ENCODE measurements at places on chromosomes 5 and 9.

GRCh38 chr5:55231919-55232270 is 1.5 kb downstream of the CCNO start:
- DNase-seq: no peak
- peaks cover 81% of the 10 kb centered on the region for H3K27me3 ChIP-seq
- peak overlapping the region; percentile 86 for H3K4me3 ChIP-seq
- peaks cover 37% of the 10 kb centered on the region for H3K4me1 ChIP-seq
- peak overlapping the region; percentile 35 for H3K27ac ChIP-seq

DNA sequence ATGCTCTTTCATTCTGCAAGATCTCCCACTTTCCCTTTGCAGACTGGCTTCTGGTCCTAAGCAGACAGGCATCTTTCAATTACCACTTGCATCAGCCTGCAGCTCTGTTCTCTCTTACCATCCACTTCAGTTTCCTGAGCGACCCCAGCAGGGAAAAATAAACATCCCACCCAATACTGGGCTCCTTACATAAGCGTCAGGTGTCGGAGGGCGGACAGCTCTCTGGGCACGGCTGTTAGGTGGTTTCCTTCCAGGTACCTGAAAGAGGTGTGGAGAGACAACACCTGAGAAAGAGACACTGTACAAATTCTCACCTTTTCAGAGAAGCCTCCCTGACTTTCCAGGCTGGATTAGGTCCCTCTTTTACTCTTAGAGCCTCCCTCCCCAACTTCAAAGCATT is 145.1 kb upstream of the PANK3 start:
- DNase-seq: no peak
- H3K27ac ChIP-seq: no peak overlapping the region
- H3K4me1 ChIP-seq: no peaks in the 10 kb centered on the region
- H3K27me3 ChIP-seq: no peaks in the 10 kb centered on the region
- H3K36me3 ChIP-seq: peaks cover 2% of the 10 kb centered on the region
- H3K4me3 ChIP-seq: no peak overlapping the region

DNA sequence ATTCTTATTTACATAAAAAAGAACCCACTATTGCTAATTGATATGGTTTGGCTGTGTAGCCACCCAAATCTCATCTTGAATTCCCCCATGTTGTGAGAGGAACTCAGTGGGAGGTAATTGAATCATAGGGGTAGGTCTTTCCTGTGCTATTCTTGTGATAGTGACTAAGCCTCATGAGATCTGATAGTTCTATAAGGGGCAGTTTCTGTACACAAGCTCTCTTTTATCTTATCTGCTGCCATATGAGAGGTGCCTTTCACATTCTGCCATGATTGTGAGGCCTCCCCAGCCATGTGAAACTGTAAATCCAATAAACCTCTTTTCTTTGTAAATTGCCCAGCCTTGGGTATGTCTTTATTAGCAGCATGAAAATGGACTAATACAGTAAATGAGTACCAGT is 58.2 kb upstream of the PRR16 start:
- DNase-seq: no peak
- peaks cover 2% of the 10 kb centered on the region for H3K4me1 ChIP-seq
- no peak overlapping the region for H3K4me3 ChIP-seq
- H3K27me3 ChIP-seq: no peaks in the 10 kb centered on the region
- H3K27ac ChIP-seq: no peak overlapping the region
- H3K36me3 ChIP-seq: no peaks in the 10 kb centered on the region

- H3K27ac ChIP-seq: peak overlapping the region; percentile 72
- H3K4me3 ChIP-seq: no peak overlapping the region
- peak; percentile 83 for DNase-seq
- peaks cover 93% of the 10 kb centered on the region for H3K36me3 ChIP-seq
- H3K27me3 ChIP-seq: no peaks in the 10 kb centered on the region
Observed at GRCh38 chr9:120913647-120914264, 12.8 kb downstream of the TRAF1 start.

DNA sequence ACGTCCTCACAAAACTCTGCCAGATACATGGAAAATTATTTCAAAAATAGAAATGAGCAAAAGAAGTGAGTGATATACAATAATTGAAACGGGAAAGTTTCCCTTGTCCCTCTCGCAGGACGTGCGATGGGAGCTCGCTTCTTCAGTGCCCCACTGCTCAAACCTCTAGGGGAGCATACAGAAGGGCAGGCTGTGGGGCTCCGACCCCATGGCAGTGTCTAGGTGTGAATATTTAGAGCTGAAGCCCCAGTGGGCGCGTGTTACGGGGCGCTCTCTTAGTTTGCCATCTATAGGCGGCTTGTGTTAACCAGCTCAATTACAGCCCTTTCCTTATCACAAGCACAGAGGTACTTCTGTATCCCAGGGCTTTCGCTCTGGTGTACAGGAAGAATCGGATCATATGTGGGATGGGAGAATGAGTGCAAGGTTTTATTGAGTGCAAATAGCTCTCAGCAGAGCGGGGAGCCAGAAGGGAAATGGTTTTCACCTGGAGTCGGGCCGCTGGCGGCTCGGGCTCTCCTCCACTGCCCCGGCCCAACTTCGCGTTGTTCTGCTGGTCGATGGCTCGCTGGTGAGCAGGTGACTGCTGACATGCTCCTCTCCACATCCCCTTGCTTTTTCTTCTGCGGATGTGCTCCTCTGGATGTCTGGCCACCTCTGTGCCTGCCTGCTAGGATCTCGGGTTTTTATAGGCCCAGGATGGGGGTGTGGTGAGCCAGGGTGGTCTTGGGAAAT is 334.0 kb upstream of the PTPRD start:
- H3K4me1 ChIP-seq: no peaks in the 10 kb centered on the region
- H3K27me3 ChIP-seq: no peaks in the 10 kb centered on the region
- no peak overlapping the region for H3K4me3 ChIP-seq
- no peak for DNase-seq
